Renal cortex interstitium (tissue), 15 donors: ENCODE measurements at places on chromosomes 3 and 15. TPM values are rescaled to one million over a fixed set of nuclear protein-coding genes. Genes with fewer than 3 reads are reported as not detected.

DNA sequence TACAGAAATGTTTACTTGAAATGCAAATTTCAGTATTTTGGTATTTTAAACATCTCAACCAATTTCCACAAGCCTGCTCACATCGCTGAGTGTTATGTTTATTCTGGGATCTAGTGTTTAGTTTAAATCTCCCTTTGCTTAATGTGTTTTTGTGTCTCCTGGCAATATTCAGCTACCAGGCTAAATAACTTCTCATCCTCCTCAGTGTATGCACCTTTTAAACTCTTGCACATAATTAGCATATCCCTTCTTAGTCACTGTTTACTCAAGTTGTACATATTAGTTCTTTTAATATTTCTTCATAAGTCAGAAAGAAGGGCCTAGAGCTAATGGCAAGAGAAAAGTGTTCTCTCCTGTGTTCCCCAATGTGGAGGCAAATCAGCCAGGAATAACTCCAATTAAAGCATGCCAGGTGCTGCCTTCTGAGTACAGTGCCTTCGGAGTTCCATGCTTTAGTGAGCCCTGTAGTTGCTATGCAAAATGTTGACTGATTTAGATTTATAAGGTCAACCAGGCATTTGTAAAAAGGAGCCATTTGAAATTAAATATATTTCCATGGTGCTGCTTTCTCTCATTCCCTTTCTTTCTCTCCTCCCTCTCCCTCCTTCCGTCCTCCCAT lies 234.3 kb downstream of the GAP43 start:
- no peak for DNase-seq

GRCh38 chr3:134007819-134008218 lies 21.9 kb downstream of the SLCO2A1 start:
- no peak for DNase-seq

TUSC7 gene
- polyA plus RNA-seq: not detected

GRCh38 chr15:27670486-27671209 lies 428.5 kb downstream of the OCA2 start:
- DNase-seq: peak; percentile 73

RBM15B gene
- polyA plus RNA-seq: 39.8 TPM

PTPN9 gene
- polyA plus RNA-seq: 48.3 TPM

- no peak for DNase-seq
Observed at GRCh38 chr3:141243271-141243707, 11.7 kb downstream of the PXYLP1 start.

DNA sequence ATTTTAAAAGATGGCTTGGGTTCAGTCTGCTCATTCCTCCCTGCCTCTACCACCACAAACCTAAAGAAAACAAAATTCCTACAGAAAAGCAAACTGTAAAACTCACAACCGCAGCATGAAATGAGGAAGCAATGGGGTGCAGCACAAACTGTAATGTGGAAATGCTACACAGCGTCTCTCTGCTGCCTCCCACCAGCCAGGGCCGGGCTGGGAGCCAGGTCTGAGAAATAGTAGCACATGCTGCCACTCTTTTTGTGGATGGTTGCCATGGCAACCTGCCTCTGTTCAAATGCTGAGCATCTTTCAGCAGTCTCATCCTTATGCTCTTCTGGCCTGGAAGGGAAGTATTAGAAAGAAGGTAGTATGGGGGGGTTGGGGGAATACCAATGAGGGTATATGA lies 55.4 kb downstream of the EOMES start:
- DNase-seq: no peak

DNA sequence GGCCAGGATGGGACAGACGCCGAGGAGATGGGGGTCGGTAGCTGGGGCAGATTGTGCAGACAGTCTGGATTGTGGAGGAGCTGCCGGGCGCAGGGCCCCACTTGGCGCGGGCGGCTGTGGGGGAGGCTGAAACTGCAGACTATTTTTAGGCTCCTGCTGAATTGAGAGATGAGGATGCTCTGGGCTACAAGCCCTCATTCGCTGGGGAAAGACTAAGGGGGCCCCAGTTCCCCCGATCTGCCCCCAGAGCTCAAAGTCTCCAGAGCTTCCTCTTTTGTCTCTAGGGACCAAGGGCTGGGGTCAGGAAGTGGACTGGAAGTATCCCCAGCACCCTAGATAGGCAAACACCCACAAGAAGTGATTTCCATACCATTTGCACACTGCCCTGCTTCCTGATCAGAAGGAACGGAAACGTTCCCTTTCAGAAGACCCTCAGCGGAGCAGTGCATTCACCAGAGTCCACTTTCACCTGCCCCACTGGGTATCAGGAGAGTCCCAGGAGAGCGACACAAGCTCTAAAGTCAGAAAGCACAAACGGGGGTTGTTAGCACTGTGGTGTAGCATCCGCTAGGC lies 29.7 kb downstream of the SEMA7A start:
- no peak for DNase-seq

DNA sequence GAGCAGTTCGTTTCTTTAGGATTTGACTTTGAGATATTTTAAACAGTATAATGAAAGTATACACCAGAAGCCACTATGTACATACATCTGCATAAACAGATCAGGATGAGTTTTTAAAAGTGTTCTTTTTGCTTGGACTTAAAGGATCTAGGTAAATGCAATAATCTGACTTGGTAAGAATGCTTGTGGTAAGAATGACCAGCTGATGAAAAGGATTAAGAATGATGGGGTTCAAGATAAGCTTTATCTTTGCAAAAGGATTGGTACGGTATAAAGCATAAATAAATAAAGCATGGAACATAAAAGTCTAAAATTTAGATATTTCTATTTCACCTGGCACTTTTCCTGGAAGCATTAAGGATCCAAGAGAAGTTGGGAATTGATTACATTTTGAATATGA lies 9.8 kb upstream of the MME start:
- no peak for DNase-seq

GRCh38 chr3:143090486-143090885 lies 29.1 kb upstream of the CHST2 start:
- no peak for DNase-seq

TMEM158 gene
- polyA plus RNA-seq: 4.9 TPM

CCR9 gene
- 0.08 TPM for polyA plus RNA-seq

DNA sequence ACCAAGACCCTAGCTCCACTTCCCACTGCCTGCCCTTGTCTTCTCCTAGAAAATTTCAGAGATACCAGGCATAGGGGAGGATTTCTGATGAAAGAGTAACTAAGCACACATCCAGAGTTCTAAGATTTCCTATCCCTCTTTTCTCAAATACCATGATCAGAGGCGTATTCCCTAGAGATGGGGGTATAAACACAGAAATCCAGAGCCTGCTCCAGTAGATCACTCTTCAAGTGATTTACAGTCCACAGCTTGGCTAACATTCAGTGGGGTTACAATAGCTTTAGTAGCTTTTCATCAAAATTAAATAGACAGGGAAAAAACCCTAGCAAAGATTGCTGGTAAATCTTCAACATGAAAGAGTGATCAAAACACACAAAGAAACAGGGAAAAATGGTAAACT lies 800.7 kb upstream of the GRM7 start:
- no peak for DNase-seq

ACTRT3 gene
- 5.4 TPM for polyA plus RNA-seq

DNA sequence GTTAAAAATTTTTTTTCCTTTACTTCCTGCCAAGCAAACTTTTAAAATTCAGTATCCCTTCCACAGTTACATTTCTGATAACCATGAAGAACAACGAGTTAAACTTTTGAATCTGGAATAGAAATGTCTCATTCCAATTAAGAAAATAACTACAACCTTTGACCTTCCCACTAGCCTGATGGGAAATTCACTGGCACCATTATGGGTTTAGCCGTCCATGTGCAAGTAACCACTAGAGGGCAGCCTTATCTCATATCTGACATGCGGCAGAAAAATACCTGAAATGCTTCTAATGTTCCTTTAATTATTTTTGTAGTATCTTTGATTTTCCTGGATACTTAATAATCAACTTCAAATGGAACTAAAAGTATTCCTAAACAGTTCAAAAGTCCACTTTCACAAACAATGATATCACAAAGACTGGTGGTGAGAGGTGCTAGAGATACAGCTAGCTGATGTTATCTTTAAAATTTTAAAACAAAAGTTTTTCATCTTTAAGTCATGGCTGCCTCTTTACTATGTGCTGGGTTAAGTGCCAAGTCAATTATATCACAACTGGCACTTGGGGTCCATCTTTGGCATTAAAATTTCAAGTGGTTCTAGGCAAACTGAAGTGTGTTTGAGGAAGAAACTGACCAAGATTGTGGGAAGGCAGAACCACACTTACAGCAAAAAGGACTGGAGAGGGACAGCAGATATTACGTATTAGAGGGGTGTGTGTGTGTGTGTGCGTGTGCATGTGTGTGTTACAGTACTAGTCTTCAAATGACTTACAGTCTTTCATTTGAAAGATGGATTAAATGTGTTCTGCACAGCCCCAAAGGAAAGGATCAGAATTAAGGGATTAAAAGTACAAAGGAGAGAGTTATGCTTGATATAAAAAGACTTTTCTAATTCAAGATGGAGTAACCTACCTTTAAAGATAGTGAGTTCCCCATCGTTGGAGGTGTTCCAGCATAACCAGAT lies 107.1 kb upstream of the ICE2 start:
- peak; percentile 65 for DNase-seq

GRCh38 chr3:16906682-16907081 lies 21.9 kb downstream of the PLCL2 start:
- no peak for DNase-seq

GRCh38 chr15:88083811-88084760 lies 172.5 kb downstream of the NTRK3 start:
- DNase-seq: no peak

GRCh38 chr3:37419979-37420378 lies 245.6 kb upstream of the LRRFIP2 start:
- DNase-seq: no peak

GRCh38 chr3:61683549-61684236 lies 122.3 kb downstream of the PTPRG start:
- no peak for DNase-seq

DNA sequence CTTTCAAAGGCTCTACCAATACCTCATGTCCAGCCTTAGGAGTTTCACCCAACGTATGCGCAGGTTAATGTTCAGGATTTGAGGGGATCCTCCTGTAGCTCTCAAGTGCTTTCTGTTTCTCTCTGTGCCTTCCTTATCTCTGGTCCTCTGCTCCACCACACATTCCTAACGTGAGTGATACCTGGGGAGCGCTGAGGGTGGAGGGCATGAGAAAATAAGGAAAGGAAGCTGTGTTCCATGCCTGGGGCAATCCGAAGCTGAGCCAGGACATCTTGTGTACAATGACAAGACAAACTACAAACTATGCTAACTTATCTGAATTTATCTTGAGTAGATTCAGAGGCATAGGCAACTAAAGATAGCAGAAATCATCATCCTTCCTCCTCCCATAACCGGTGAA lies 136.4 kb downstream of the SST start:
- DNase-seq: no peak

TRIM42 gene
- not detected for polyA plus RNA-seq

- no peak for DNase-seq
Observed at GRCh38 chr3:119731560-119732343, 28.9 kb downstream of the CFAP91 start.

DNA sequence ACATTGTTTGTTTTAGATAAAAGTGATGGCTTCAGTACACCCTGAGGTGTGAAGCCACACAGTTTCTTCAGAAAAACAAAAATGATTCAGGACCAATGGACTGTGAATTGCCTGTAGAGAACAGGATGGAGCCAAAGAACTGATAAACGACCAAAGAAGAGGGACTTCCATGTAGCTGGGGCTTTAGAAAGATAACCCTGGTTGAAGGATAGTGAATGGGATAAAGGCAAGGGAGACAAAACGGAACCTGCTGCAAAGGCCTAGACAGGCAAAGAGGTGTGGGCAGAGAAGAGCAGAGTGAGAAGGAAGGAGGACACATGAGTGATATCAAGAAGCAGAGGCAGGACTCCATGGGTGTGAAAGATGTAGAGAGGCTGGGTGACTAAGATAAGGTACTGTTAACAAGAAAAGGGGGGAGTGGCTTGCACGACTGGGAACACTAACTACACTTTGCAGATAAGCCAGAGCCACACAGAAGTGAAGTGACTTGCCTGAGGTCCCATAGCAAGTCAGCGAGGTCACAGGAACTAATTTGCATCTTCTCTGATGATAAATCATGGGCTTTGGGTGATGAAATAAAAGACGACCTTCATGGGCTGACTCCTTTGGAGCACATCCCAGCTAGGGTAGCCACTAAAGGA lies 44.3 kb downstream of the RAB6B start:
- no peak for DNase-seq

DNA sequence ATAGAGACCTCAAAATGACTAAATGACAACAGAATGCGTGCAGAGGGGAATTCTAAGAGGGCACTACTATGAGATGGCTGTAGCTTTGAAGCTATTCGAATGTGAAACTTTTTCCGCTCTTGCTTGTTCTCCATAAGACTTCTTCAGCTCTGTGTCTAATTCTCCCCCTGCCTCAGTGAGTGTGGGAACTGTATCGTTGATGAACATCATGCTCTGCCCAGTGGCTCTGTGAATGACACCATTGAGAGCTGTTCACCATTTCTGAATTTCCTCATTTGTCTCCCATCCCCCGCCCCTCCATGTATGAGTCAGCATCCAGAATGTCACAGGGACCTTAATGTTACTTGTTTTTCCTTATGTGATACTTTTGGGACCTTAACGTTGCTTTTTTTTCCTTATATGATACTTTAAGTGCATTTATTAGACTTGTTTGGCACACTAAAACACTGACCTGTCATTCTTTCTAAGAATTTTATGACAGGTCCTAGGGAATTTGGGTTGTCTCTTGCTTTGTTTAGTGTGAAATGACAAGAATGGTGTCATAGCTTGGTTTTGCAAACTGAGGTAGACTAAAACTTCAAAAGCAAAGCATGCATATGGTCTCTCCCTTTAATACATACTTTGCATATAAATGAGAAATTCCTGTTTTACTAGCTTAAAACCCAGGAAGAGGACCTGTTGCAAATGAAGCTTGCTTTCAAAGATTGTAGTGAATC lies 99.6 kb downstream of the FNDC3B start:
- DNase-seq: no peak
